ENCODE measurements at places on chromosomes 1 and 21.

DNA sequence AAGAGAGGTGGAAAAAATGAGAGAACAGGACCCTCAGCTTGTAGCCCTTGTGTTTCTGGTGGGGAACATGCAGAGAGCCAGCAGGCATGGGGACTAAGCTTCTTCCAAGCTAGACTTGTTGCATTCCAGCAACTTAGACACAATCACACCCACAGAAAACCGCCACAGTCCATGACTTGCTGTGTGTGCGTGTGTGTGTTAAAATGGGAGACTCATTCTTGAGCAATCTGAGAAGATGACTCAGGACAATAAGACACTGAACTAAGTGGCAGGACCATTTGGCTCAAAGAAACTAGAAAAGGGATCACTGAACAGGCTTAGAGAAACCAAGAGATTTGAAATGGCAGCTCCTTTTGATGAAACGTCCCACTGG, 78.0 kb downstream of the HLX start:
- no peak for DNase-seq

- no peak for DNase-seq
Observed at GRCh38 chr21:46021978-46022544, 40.5 kb downstream of the COL6A1 start.

- DNase-seq, result peak; percentile 87
Observed at GRCh38 chr1:205284420-205285144, 37.0 kb downstream of the NUAK2 start.

- peak; percentile 61 for DNase-seq
Observed at GRCh38 chr1:228073857-228074545, 8.5 kb upstream of the ARF1 start.

DNA sequence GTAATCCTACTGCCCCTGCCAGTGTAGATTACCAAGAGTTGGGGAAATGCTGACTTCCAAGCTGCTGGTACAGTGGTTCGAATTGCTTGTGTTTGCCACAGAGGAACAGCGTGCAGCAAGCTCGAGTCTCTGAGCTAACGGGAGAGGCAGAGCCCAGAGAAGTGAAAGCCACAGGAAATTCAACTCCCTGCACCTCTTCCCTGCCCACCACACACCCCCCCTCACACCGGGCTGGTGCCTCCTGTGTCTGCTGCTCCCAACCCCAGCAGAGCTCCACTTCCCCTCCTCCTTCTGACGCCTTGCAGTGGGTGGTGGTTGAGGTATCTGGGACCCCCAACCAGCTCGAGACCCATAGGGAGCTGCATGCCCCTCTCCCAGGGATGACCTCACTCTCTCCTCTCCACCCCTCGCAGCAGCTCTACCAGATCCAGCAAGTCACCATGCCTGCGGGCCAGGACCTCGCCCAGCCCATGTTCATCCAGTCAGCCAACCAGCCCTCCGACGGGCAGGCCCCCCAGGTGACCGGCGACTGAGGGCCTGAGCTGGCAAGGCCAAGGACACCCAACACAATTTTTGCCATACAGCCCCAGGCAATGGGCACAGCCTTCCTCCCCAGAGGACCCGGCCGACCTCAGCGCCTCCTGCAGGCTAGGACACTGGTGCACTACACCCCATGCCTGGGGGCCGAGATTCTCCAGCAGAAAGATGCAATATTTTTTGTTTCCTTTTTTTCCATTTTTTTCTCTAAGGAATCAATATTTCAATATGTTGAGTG, 13.1 kb upstream of the KCNQ4 start:
- DNase-seq, result no peak

GRCh38 chr1:168287237-168287664, 6.6 kb downstream of the TBX19 start:
- DNase-seq, result no peak

- no peak for DNase-seq
Observed at GRCh38 chr1:171258429-171258828, 10.1 kb downstream of the FMO1 start.

DNA sequence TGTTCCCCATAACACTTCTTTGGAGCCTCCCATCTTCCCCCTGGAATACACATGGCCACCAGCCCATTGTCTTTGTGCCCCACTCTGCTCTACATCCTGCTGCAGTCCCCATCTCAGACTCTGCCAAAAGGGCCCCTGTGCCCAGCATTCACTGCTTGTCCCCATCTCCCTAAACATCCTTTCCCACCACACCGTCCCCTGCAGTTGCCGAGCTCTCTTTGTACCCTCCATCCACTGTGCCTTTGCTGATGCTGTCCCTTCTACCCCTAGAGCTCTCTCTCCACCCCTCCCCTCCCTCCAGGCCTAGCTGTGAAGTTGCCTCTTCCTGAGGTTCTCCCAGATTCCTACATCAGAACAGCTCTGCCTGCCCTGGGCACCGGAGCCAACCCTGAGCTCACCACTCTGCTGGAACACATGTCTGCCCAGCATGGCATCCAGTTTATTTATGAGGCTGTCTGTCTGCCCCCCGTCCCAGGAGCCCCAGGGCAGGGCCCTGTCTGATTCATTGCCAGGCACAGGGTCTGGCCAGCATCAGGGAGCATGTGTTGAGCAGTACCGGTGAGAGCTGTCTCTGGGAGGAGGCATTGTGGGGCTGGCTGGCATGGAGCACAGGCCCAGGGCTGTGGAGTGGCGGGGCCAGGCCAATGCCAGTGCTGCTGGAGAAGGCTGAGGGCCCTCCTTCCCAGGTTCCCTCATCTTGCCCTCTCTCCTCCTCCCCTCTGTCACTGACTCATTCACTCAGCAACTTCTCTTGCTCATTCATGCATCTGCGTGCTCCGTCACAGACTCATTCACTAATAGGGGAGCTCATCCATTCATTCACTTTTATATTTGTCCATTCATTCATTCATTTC, 28.8 kb downstream of the EDN2 start:
- DNase-seq, result peak; percentile 64

- DNase-seq, result no peak
Observed at GRCh38 chr21:45607909-45608295, 35.6 kb upstream of the PCBP3 start.

DNA sequence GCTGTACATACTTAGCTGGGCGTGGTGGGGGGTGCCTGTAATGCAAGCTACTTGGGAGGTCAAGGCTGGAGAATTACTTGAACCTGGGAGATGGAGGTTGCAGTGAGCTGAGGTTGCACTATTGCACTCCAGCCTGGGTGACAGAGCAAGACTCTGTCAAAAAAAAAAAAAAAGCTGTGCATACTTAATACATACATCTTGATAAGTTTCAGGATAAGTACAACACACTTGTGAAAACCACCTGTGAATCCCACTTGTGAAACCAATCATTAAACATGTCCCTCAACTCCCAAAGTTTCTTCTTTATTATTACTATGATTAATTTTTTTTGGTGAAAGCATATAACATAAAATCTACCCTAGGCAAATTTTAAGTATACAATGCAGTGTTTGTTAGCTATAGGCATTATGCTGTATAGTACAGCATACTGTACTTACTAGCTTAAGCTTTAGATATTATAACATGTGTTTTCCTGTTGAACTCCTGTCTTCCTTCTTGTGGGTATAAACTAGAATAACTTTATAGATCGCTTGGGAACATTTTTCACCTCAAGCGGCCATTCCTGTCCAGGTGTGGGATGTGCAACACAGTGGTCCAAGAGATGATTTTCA, 41.4 kb downstream of the DISC1 start:
- DNase-seq, result no peak

GRCh38 chr1:38555594-38555993, 304.0 kb downstream of the RRAGC start:
- DNase-seq, result no peak

DNA sequence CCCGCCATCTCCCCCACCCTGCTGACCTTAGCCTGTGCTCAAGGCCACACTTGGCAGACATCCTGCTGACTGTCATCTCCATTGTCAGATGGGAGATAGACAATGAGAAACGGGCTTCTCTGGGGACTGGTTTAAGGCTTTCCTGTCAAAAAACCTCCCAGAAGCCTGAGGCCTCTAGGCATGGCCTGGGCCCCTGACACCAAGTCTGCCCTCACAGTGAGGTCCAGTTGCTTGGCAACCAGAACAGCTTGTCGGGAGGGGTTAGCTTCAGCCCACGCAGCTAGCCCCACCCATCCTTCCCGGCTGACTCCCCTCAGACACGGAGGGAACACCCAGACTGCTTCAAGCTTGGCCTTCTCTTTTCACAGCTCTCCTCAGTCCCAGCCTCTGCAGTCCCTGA, 11.0 kb downstream of the PLEKHA6 start:
- DNase-seq, result peak; percentile 83

DNA sequence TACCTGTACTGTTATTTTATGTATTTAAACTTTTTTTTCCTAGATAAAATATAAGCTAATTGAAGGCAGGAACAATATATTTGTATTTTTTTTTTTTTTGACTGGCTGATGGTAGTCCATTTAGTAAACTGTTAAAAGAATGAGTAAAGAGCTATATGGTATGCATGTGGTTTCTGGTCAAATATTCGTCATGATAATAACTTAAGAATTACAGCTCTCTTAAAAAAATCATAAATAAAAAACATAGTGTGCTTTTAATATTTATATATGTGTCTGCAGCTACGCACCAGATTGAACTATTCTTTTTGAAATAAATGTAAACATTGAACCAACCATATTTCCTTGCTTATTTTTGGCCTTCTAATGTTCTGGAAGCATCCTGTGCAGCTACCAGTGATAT, 272.3 kb upstream of the C1orf105 start:
- DNase-seq, result no peak

DNA sequence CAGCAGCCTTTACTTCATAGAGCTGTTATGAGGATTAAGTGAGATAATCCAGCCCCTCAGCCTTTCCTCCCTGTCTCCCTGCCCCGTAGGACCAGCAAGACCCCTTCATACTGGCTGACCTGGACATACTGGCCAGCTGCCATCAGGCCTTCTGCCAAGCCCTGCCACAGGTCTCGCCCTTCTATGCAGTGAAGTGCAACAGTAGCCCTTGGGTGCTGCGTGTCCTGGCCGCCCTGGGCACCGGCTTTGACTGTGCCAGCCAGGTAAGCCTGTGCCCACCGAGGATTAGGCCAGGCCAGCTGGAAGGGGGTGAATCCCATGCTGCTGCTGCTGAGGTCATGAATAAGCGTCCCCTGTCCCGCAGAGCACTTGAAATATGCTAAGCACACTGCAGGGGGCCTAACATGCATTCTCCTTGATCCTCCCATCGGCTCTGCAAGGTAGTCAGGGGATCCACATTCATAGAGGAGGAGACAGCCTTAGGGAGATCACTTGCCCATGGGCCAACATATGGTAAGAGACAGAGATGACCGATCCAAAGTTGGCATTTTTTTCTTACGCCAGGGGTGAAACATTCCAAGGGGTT, 73.3 kb upstream of the TINAGL1 start:
- no peak for DNase-seq

GRCh38 chr1:203098914-203099520, 13.2 kb upstream of the MYOG start:
- DNase-seq, result no peak

DNA sequence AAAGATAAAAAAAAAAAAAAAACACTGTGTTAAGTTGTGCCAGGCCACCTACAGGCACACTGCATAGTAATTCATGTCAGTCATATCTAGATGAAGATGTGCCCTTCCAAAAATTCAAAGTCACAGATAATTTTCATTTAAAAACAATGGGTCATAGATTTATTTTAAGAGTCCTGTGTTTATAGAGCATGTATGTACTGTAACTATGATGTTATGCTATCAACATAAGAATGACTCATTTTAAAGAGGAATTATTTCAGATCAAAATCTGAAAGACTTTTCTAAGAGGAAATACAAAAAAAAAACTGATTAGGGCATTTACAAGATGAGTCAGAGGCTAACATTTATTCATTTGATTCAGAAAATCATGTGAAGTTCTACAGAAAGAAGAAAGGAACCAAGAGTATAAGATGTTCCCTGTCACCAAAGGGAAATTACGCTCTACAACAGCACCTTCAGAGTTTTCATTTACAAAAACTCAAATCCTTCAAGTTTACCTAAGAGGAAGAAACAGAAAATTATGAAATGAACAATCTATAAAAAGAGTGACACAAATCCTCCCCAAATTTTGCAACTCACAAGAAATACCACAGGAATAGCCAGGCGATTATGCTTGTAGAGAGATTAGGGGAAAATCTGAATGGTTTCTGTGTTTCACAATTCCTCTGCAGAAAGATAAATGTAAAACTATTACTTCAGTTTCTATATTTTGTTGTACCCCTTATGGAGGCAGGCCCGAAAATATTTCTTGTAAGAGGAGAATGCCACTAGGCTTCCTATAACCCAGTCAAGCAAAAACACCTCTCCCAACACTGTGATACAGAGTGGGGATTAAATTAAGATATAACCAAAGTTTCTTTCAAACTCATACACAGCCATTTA, 13.8 kb downstream of the TP53BP2 start:
- DNase-seq, result no peak

DNA sequence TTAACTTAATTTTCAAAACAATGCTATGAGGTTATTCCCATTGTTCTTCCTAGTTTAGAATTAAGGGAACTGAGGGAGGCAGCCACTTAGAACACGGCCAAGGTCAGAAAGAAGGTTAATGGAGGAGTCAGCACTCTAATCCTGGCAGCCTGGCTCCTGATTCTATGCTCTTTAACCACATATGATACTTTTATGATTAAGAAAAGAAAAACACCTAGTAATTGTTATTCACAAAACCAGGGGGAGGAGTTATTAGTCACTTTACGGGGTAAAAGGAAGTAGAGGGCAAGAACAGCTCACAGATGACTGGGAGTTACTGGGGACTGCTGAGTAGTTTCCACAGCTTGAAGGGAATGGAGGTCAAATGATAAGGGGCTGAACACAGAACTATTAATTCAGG, 38.6 kb downstream of the GADD45A start:
- DNase-seq, result no peak

DNA sequence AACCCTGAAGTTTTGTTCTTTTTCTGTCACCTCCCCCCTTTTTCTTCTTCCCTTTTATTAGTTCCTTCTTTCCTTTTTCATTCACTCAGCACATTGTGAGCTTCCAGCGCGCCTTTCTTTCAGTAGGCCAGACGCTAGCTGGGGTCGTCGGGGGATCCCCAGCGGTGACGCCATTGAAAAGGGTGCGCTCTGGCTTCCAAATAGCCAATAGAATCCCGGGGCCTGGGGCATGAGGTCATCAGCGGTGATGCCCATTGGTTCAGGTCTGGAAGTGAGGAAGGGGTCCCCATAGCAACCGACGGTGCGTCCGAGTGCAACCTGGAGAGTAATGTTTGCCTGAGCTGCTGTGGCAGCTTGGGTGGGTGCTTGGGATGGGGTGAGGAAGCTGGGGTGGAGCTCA, 6.9 kb upstream of the EFNA3 start:
- no peak for DNase-seq

DNA sequence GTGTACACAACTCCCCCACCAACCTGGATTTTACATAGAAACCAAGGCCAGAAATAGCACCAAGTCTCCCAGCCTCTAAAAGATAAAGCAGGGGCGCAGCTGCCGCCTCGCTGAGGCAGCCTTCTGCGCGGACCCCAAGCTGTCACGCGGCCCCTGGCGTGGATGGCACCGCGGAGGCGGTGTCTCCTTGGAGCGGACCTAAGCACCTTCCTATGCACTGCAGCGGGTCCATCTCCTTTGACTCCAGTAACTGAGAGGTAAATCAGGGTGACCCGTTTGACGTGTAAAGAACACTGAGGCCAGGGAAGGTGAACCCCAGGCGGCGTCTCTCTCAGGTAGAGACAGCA, 17.0 kb downstream of the ZNF697 start:
- no peak for DNase-seq

GRCh38 chr1:167634435-167634834, 4.4 kb downstream of the RCSD1 start:
- no peak for DNase-seq

GRCh38 chr1:23544444-23545389, 13.7 kb upstream of the E2F2 start:
- peak; percentile 65 for DNase-seq

GRCh38 chr1:44631333-44631646, 43.0 kb downstream of the TMEM53 start:
- DNase-seq, result no peak
